NT2/D1 (cell line): ENCODE measurements at places on chromosomes 4 and X.

DNA sequence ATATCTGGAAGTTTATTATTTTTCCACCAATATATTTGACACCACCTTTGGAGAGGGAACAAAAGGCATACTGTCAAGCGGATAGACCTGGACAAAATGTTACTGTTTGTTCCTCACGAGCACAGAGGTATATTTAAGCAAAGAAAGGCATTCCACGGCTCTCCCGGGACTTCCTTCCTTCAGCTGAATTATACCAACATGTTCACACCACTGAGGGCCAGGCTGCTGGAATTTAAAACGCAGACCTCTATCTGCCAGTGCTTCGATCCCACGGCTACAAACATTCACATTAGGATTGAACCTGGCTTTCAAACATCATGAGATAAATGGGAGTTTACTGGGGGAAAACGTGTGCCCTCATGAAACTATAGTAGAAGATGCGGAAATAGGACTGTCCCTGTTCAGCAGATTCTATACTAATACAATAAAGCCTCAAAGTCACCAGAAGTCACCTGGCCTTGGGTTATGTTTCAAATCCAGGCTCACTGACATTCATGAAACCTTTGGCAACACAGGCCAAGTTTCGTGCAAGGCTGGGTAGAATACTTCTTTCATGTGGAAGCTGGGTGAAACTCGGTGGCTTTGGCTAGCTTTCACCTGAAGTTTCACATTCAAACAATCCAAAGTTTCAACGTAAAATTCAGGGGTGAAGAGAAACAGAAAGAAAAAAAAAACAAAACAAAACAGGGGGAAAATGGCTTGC is 39.5 kb downstream of the SORBS2 start:
- no peak for DNase-seq

DNA sequence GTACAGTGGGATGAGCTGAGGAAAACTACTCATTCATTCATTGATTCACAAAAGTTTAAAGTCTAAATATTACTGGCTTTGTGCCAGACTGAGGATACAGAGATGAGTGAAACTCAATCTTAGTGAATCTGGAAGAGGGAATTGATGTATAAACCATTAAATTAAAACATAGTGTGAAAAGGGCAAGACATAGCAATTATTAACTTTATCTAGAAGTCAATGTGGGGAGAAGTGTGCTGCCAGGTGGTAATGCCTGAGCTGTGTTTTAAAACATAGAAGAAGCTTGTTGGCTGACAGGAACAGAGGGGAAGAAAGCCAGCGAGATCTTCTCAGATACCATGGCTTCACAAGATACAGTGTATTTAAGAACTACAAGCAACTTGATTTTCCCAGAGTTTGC is 153.4 kb downstream of the BMPR1B start:
- no peak for DNase-seq

DNA sequence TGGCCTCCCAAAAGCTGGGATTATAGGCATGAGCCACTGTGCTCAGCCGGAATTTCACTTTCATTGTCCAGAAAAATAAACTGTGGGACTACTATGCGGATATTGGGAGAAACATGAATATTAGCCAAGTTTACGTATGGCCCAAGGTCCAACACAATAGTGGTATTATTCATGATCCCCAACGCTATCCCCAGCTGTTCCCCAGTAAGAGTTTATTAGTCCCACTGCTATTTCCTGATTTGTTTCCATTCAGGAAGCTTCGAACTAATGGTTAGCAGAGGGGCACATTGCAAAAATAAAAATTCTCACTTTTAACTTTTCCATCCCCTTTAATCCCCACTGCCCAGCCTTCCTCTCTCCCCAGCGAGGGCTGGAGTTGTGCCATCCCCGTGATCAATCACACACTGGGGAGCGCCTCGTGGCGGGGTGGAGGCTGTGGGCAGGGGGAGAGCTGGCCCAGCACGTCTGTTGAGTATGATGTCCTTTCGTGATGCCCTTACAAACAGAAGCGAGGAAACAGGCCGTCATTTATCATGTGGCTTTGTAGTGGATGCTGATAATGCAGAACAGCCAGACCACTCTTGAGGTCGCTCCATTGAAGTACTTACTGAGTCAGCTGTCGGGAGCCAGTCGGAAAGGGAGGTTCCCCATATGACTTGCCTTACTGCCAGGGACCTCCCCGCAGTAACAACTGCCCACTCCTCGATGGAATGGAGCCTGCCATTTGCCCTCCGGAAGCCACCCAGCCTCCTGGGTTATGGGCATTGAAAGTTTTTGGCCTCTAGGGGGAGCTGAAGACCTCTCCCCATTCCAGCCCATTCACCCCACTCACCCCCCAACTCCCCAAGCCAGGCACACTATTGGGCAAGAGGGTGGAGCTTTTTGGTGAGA is 117.0 kb downstream of the KDR start:
- no peak for DNase-seq

- DNase-seq: no peak
These were observed 26.4 kb downstream of the EPGN start for GRCh38 chr4:74334636-74335035.

DNA sequence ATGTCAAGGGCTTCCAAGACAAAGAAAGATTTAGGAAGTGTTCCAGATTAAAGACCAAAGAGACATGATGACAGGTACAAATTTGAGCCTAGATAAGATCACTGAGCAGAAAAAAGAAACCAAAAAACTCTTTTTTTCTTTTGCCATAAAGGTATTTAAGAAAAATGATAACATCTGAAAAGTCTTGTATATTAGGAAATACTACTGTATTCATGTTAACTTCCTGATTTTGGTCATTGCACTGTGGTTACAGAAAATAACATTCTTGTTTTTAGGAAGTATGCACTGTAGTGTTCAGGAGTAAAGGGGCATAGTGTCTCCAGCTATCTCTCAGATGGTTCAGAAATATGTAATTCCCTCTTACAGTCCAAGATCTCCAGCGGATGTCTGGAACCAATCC is 37.1 kb downstream of the RWDD4 start:
- DNase-seq: no peak

DNA sequence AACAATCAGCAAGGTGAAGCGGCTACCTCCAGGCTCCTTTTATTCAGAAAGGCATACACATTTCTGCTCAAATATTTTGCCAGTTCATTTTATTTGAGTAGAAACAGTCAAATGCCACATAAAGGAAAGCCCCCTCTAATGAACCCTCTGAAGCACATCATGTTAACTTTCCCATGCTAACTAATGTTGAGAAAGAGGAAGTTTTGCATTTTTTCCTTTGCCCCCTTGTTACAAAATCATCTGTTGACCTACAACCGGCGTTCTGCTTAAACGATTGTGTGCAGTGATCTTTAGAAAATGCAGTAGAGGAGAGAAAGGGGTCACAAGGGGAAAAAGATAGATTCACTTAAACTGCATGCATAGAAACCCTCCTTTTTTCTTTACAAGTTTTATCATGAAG is 25.2 kb upstream of the ATXN3L start:
- no peak for DNase-seq

DNA sequence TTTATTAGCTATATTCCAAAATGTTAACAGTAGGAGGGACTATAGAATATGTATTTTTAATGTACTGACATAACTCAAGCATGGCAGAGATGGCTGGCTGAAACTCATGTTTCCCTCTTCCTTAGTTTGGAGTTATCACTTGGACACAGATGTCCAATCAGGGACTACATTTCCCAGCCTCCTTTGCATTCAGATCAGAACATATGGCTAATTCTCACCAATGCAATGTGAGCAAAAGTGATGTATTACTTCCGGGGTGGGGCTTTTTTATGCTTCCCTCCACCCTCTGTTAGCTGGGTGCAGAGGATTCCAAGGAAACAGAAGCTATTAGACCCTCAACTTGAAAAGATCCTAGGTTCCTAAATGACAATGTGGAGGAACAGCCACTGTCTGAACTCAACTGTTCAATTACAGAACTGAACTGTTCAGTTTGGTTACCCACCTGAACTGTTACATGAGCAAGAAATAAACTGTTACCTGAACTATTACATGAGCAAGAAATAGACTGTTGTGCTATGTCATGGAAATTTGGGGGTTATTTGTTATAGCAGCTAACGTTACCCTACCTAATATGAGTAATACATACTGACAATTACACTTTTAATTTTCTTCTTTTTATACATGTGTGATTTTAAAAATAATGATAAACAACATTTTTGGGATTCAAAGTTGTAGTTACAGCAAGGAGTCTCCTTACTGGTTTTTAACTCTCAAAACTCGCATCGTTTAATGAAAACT is 29.6 kb upstream of the ERVMER34-1 start:
- no peak for DNase-seq
